ENCODE measurements at places on chromosomes 3 and 15.
A peak's percentile ranks its signal among the peaks of the same experiment; 100 is the strongest.

DNA sequence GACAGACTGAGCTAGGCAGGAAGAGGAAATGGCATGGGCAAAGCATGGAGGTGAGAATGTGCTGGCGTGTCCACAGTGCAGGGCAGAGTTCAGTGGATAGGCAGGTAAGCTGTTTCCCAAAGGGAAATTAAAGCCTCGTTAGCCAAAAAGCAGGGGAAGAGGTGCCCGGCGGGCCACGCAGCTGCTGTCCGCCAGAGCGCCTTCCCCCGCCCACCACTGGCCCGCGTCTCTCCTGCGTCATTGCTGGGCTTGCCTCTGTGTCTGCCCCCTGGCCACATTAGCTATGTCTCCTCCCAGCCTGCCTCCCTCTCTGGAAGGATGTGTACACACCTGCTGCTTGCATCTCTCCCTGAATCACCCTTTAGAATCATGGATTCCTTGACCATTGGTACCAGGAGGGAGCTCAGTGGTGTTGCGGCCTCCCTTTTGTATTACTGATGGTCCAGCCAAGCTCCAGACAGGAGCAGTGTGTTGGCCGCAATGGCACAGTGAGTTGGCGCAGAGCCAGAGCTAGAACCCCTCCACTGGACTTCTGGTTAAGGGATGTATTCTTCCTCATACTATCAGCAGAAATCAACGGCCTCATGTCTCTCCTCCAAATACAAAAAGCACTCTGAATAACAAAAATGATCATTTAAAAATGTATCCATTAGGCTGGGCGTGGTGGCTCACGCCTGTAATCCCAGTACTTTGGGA is 26.6 kb downstream of the SLC28A1 start:
- no peak for DNase-seq

GRCh38 chr3:61463191-61463590 is 98.2 kb upstream of the PTPRG start:
- DNase-seq = no peak

- DNase-seq = no peak
These were observed 14.1 kb upstream of the CCR8 start for GRCh38 chr3:39315420-39315819.

DNA sequence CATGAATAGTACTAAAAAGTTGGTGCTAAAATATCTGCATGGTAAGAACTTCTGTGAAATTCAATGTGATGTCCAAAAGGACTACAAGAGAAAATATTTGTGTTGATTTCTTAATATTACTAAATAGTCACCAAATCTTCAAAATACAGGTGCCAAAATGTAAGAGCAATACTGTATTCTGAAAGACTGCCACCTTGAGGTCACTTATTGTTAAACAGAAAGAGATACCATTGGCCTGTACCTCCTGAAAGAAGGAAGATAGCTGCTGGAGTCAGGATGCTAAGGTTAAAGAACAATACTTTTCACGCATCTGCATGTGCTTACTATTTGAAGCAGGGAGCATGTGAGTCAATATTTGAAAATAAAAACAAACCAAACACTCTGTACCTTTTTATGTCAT is 72.0 kb upstream of the LSAMP start:
- DNase-seq = no peak

GRCh38 chr3:58092521-58092920 is 84.3 kb downstream of the FLNB start:
- no peak for DNase-seq

- DNase-seq = peak; percentile 83
These were observed 756 bp downstream of the CLPX start for GRCh38 chr15:65184305-65184867.

- no peak for DNase-seq
These were observed 212.6 kb downstream of the ZBBX start for GRCh38 chr3:167167491-167167890.

DNA sequence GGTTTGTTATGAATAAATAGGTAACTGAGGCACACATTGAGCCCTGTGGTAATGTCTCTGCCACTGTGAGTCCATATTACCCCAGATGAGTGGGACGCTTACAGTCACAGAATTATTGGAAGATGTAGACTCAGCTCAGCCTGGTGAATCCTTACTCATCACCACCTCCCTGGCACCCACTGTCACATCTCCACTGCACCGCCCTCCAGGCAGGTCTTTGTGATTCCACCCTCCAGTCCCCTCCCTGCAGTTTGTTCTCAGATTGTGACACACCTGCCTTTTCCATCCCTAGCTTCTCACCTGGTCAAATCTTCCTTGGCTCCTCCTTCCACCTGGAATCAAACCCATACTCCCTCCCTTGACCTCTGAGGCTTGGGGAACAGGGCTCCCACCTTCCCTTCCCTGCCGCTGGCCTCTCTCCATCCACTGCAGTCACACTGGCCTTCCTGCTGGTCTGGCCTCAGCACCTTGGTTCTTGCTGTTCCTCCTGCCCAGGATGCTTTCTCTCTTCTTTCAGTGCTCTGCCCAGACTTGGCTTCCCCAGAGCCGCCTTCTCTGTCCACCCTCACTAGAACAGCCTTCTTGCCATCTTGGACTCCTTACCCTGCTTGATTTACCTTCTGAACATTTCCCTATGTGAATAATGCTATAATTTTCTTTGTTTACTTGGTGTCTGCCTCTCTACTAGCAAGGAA is 9.4 kb downstream of the SLC6A20 start:
- no peak for DNase-seq

DNA sequence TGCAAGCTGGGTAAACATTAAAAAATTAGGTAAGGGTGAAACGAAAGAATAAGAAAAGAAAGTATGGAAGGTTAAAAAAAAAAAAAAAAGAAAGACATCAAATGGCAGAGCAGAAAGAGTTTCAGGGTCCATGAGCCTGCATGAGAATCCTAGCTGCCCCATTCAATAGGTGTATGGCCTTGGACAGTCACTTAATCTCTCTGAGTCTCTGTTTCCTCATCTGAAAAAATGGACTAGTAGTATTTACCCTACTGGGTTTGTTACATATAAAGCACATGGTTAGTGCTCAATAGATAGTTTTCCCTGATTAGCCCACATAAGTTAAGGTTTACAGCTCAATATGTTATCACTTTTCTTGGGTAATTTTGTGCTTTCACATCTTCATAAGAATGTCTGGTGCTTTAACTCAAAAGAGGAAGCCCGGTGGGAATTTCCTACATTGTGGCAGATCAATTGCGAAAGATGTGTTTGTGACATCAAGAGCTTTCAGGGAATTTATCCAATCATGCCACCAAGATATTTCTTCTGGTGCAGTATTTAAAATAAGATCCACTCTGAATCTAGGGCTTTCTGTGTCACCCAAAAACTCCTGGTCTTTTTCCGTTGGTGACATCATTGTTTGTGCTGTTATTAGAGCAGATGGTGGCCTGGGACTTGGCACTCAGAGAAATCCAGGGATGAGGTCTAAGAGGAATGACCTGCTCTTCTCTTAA is 57.2 kb upstream of the UBE2E1 start:
- DNase-seq = no peak

DNA sequence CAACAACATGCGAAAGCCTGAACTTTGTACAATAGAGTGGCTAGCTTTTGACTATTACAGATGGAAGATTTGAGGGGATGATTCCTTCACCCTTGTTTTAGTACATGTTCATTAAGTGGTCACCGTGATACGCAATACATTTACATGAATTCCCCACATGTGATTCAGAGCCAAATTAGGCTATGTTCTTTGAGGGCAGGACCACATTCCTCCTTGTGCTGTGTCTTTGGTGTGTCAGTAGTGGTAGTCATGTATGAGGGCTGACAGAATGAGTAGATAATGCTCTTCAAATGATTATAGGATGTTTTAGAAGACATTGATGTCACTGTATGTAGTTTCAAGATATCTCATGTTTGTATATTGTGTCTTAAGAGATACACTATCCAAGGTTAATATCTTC is 12.1 kb downstream of the PTPRG start:
- no peak for DNase-seq

DNA sequence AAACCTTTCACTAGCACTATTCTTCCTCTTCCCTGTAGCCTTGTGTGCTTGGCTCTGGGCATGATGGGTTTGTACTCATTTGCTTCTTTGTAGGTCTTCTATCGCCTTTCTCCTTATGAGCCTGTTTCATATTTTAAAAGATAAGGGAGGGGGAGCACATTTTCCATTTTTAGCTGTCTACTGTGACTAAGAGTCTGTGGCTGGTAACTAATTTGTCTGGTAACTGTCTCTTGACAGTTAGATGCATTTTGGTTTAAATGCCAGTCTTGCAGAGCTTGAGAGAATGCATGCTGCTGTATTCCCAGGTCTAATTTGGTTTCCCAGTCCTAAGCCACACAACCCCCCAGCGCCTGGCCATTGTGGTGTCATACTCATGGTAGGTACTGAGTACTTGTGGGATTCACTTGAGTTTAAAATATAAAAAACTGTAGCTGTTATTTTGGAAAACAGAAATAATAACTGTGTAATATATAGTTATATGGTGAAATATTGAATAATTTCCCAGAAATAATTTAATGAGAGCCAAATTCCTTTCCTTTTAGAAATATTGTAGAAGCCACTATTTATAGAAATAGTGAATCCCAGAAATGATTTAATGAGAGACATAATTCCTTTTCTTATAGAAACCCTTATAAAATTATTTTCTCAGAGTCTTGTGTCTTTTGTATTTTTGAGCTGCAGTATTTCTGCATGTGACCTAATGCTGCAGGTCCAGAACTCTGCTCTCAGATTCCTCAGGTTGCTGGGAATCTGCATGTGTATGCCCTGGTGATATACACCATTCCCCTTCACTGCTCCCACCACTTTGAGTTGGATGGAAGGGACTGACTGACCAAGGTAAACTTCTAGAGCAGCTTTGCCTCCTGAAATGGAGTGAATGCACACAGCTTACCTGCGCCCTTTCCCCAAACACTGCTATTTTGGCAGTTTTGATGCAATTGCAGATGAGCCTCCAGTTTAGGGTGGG is 13.9 kb upstream of the GPR171 start:
- no peak for DNase-seq

- DNase-seq = no peak
These were observed 38.0 kb downstream of the WNT7A start for GRCh38 chr3:13841826-13842225.
